Articular chondrocyte of knee joint (primary cell): ENCODE measurements at places on chromosomes 12 and 14. TPM values are rescaled to one million over a fixed set of nuclear protein-coding genes. Genes with fewer than 3 reads are reported as not detected.

Gene CEBPE
- total RNA-seq: 0.13 TPM in 1 of 2 replicates, not detected in the other

Gene KCNMB4
- total RNA-seq: 0.13 and 0.22 TPM in 2 replicates

Gene EML5
- 0.13 and 0.22 TPM in 2 replicates for total RNA-seq

Gene PDE6H
- total RNA-seq: not detected in 2 replicates

Gene USP44
- 0.22 and 0.78 TPM in 2 replicates for total RNA-seq

Gene DENND5B
- total RNA-seq: 27.6 and 28.5 TPM in 2 replicates

Gene PIANP
- total RNA-seq: 0.11 and 0.13 TPM in 2 replicates

Gene ERP27
- total RNA-seq: not detected in 2 replicates

Gene DEPDC4
- 1.7 and 2.5 TPM in 2 replicates for total RNA-seq

Gene ZNF839
- total RNA-seq: 8.9 and 9.3 TPM in 2 replicates

Gene PPFIA2
- total RNA-seq: 0.11 TPM in 1 of 2 replicates, not detected in the other

Gene GYS2
- total RNA-seq: not detected in 2 replicates

Gene KRT72
- not detected in 2 replicates for total RNA-seq

Gene ANKRD52
- 18.7 and 18.8 TPM in 2 replicates for total RNA-seq

Gene PAPLN
- 15.0 and 15.4 TPM in 2 replicates for total RNA-seq

Gene GLIPR1L1
- not detected in 2 replicates for total RNA-seq

Gene KLHL33
- 0.13 and 0.22 TPM in 2 replicates for total RNA-seq

Gene FAIM2
- total RNA-seq: 3.0 and 5.2 TPM in 2 replicates

Gene TTC9
- total RNA-seq: 2.6 and 3.5 TPM in 2 replicates

Gene B3GNT4
- 0.26 and 0.54 TPM in 2 replicates for total RNA-seq

Gene P2RX7
- total RNA-seq: 2.5 and 5.7 TPM in 2 replicates

Gene MANSC4
- not detected in 2 replicates for total RNA-seq

Gene ACOT4
- total RNA-seq: 2.2 TPM in 2 replicates

Gene CRIP1
- total RNA-seq: 19.7 and 27.7 TPM in 2 replicates

Gene SLC35E3
- total RNA-seq: 5.7 and 6.5 TPM in 2 replicates

Gene PRKD1
- 12.0 TPM in 2 replicates for total RNA-seq

Gene AGAP2
- total RNA-seq: 0.11 and 0.39 TPM in 2 replicates

Gene NINJ2
- 5.6 and 7.7 TPM in 2 replicates for total RNA-seq

Gene ACIN1
- total RNA-seq: 103 and 105 TPM in 2 replicates

Gene MAPKAPK5
- total RNA-seq: 26.3 and 30.3 TPM in 2 replicates

Gene MSRB3
- 65.7 and 67.8 TPM in 2 replicates for total RNA-seq

Gene NYNRIN
- total RNA-seq: 14.0 and 14.4 TPM in 2 replicates

Gene OR6C2
- not detected in 2 replicates for total RNA-seq

Gene TAS2R19
- 10.5 and 11.1 TPM in 2 replicates for total RNA-seq

Gene RDH5
- total RNA-seq: 60.9 and 66.7 TPM in 2 replicates

Gene SLCO1B1
- total RNA-seq: not detected in 2 replicates

Gene LTBR
- 98.3 and 132 TPM in 2 replicates for total RNA-seq

Gene PLEK2
- 0.54 TPM in 1 of 2 replicates, not detected in the other for total RNA-seq

Gene CPNE6
- total RNA-seq: under 0.01 TPM in 1 of 2 replicates, not detected in the other

Gene BMP4
- 45.2 and 73.5 TPM in 2 replicates for total RNA-seq

Gene EFS
- total RNA-seq: 15.5 and 18.4 TPM in 2 replicates

Gene EML1
- total RNA-seq: 47.8 and 77.7 TPM in 2 replicates

Gene OR4E2
- not detected in 2 replicates for total RNA-seq

Gene GPRC5D
- not detected in 2 replicates for total RNA-seq

Gene POLE
- total RNA-seq: 14.7 and 22.5 TPM in 2 replicates

Gene LALBA
- total RNA-seq: not detected in 2 replicates

Gene WNT1
- not detected in 2 replicates for total RNA-seq

Gene SERPINA9
- 0.26 and 0.43 TPM in 2 replicates for total RNA-seq

Gene KCNH5
- total RNA-seq: not detected in 2 replicates

Gene ANKRD33
- total RNA-seq: not detected in 2 replicates

Gene FBLN5
- 26.3 and 32.3 TPM in 2 replicates for total RNA-seq
